Stimulated activated CD8-positive, alpha-beta memory T cell treated with anti-CD3 and anti-CD28 coated beads, Interleukin-4, amount 100 ng/mL, for 4 hours (primary cell): ENCODE measurements at places on chromosomes 2 and 18.

DNA sequence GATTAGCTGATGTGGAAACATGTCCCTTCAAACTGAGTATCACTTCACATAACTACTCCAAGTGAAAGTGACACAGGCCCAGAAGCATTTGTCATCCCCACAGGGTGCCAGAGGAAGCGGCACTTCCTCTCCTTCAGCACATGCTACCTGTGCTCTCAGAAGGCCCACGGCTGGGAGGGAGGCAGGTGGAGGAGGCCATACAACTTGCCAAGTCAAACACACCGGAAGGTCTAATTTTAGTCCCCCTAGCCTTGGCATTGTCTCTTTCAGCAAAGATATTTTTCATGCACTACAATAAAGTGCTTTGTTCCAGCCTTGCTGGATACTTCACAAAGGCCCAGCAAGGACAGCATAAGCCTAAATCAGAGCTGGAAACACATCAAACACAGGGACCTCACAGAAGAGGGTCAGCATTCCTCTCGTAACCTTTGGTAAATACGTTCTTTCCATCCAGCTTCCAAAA is 38.0 kb downstream of the VSNL1 start:
- DNase-seq: no peak

DNA sequence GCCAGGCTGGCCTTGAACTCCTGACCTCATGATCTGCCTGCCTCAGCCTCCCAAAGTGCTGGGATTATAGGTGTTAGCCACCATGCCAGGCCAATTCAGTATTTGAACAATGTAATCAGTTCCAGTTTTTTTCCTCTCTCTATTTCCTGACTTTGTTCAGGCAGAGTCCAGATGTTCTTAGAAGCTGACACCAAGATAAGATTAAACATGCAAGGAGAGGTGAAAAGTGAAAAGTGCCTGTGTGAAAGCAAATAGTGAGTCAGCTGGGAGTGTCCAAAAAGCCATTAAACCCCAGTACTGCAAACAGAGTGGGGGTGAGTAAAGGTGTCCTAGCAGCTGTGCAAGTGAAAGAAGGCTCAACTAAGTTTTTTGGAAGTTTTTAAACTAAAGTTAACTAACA is 231.5 kb downstream of the PTH2R start:
- no peak for DNase-seq

- DNase-seq: no peak
Measured at GRCh38 chr2:130263606-130264005, 65.4 kb upstream of the TUBA3E start.

- no peak for DNase-seq
Measured at GRCh38 chr18:76873311-76873710, 51.0 kb downstream of the ZNF236 start.

DNA sequence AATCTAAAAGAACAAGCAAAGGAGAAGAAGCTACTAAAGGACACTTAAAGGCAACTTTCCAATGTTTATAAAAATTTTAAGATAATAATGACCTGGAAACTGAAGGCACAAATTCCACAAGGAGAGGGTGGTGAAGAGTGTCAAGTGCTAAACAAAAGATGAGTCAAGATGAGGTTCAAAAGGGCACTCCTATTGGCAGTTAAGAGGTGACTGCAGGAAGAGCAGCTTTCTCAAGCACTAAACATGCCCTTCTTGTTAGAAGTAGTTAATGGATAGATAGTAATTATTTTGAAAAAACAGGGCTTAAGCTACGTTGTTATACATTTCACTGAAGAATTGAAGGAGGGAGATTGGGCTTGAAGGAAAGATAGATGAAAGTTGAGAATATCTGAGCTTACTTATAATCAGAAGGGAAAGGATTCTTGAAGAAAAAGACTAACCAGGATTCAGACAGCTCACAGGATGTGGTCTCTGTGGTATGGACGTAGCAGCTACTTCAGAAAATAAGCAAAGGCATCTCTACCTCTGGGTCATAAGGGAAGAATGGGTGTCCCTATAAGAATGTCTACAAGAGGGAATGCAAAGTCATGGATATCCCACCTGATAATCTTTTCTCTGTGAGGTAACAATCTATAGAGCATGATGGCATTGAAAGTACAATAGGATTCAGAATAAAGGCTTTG is 454.7 kb upstream of the SLC39A10 start:
- DNase-seq: no peak

DNA sequence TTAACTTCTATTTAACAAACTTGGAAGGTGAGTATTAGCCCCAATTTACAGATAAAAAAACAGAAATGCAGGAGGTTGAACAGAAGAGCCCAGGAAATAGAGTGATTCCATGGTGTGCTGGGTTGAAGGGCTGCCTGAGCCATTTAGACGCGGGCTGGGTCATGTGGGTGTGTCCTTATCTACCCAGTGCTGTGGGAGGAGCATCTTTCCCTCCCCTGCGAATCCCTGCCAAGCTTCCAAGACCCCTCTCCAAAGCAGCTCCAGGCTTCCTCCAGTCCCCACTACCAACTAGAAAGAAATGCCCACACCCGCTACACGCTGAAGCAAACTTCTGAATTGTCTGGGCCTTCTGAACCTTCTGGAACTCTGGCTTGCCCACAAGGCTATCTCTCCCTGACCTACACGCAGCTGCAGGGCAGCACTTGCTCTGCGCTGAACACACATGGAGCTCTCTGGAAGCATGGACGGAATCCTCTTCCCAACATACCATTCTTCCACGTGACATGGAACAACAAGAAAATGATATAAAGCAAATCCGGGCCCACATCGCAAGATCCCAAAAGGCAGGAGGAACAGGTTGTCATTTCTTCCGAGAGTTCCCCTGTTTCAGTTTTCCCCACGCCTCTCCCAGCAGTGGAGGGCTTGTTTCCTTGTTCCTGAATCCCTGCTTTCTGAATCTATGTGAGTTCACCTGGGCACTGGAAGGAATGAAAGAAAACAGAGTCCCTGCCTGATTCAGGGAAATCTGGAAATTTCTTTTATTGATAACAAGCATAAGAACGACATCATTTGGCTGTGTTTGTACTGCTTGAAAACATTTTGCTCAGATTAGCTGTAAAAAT is 562.7 kb upstream of the ID2 start:
- DNase-seq: no peak

DNA sequence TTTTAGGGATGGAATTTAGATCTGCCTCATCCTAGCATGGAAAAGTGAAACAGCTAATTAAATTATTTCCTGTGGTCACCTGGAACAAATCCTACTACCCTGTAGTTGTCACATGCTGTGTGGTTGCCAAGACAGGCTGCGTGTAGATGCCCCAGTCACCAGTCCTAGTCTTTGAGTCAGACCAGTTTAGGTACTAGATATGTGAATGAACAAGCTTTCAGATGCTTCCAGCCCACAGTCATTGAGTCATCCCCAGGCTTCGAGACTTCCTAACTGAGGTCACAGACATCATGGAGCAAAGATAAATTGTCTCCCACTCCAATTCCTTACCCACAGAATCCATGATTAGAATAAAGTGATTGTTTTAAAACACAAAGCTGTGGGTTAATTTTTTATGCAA is 35.8 kb upstream of the GRB14 start:
- no peak for DNase-seq

DNA sequence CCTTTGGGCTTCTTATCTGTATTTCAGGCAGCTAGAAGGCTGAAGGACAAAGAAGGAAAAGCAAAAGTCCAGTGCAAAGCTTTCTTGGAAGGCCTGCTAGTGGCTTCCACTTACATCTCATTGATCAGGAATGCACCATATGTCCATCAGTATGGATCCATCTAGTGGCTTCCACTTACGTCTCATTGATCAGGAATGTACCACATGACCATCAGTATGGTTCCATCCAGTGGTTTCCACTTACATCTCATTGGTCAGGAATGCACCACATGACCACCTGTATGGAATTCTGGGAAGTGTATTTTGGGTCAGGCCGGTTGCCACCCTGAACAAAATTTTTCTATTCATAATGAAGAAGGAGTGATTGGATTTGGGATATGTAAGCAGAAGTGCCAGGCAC is 70.6 kb downstream of the LYPD6 start:
- no peak for DNase-seq

DNA sequence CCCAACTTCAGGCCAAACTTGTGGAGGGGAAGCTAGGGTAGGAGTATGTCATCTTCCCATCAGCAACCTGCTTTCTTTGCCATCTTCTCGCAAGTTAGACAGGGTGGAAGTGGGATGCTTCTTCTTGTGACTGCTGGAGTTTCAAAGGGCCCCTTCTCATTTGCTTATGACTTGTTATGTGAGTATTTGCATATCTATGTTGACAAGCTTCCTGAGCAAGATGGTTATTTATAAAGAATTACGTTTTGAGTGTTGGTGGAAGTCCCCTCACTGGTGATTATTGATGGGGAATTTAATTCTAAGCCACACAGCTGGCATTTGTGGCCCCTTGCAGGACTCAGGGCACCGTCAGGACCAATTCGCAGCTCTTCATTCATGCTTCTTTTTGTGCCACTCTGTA is 791.0 kb downstream of the LRRTM4 start:
- DNase-seq: no peak
